ENCODE measurements at places on chromosomes 2 and 18.

GRCh38 chr2:237199577-237199976 lies 113.9 kb downstream of the COPS8 start:
- H3K4me1 ChIP-seq, result no peaks in the 10 kb centered on the region
- H3K27me3 ChIP-seq, result peaks cover 16% of the 10 kb centered on the region
- no peak overlapping the region for H3K27ac ChIP-seq
- peak; percentile 3 for DNase-seq

DNA sequence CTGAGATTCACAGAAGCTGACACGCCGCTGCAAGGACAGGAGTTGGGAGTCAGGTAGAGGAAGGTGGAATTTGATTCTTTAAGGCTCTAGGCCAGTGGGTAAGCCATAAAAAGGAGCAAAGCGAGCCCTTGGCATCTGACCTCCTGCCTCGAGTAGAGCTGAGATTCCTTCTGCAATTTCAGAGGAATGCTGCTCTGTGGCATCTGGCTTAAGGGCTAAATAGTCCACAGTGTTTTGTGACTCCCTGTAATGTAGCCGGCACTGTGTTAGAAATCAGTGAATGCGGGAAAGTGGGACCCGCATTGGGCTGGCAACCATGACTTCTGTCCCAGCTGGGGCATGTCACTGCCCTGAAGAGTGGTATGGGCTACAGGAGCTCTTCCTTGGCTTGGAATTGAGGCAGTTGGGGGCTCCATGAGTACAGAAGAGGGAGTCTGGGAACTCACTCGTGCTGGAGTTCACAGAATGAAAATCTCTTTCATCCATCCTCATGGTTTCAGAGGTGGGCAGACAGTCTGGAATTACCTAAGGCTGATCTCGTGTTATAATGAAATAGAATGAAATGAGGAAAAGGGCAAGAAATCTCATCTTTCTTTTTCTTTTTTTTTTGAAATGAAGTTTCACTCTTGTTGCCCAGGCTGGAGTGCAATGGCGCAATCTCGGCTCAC lies 12.7 kb upstream of the MYCN start:
- H3K4me1 ChIP-seq, result no peaks in the 10 kb centered on the region
- H3K27ac ChIP-seq, result no peak overlapping the region
- H3K27me3 ChIP-seq, result no peaks in the 10 kb centered on the region
- DNase-seq, result no peak
- no peak overlapping the region for H3K4me3 ChIP-seq

GRCh38 chr2:26697425-26697824 lies 4.9 kb downstream of the KCNK3 start:
- no peak overlapping the region for H3K27ac ChIP-seq
- H3K27me3 ChIP-seq, result peaks cover 43% of the 10 kb centered on the region

- no peaks in the 10 kb centered on the region for H3K27me3 ChIP-seq
- no peak overlapping the region for H3K27ac ChIP-seq
- peaks cover 2% of the 10 kb centered on the region for H3K4me1 ChIP-seq
- peaks cover 60% of the 10 kb centered on the region for H3K36me3 ChIP-seq
- no peak for DNase-seq
Measured at GRCh38 chr2:37110306-37111212, 26.2 kb downstream of the GPATCH11 start.

DNA sequence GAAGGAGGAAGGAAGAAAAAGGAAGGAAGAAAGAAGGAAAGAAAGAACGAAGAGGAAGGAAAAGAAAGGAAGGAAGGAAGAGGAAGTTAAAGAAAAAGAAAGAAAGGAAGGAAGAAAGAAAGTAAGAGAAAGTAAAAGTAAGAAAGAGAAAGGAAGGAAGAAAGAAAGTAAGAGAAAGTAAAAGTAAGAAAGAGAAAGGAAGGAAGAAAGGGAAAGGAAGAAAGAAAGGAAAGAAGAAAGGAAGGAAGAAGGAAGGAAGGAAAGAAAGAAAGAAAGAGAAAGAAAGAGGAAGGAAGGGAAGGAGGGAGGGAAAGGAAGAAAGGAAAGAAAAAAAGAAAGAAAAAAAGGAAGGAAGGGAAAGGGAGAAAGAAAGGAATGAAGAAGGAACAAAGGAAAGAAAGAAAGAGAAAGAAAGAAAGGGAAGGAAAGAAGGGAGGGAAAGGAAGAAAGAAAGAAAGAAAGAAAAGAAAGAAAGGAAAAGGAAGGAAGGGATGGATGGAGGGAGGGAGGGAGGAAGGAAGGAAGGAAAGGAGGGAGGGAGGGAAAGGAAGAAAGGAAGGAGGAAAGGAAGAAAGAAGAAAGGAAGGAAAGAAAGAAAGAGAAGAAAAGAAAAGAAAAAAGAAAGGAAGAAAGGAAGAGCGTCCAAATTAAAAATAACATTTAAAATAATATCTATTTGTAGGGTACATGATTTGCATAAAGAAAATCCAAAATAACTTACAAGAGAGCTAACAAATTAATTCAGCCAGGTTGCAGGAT lies 827.9 kb downstream of the TSN start:
- no peaks in the 10 kb centered on the region for H3K4me1 ChIP-seq
- H3K4me3 ChIP-seq, result no peak overlapping the region
- no peak overlapping the region for H3K27ac ChIP-seq
- no peak for DNase-seq
- no peaks in the 10 kb centered on the region for H3K27me3 ChIP-seq
- H3K36me3 ChIP-seq, result no peaks in the 10 kb centered on the region

GRCh38 chr2:232626584-232626983 lies 6.8 kb upstream of the EFHD1 start:
- no peak overlapping the region for H3K27ac ChIP-seq
- no peaks in the 10 kb centered on the region for H3K36me3 ChIP-seq
- H3K27me3 ChIP-seq, result peaks cover 23% of the 10 kb centered on the region
- H3K4me1 ChIP-seq, result peaks cover 5% of the 10 kb centered on the region

GRCh38 chr2:198065322-198065721 lies 260.9 kb downstream of the PLCL1 start:
- H3K4me1 ChIP-seq, result no peaks in the 10 kb centered on the region
- no peak overlapping the region for H3K27ac ChIP-seq
- no peak overlapping the region for H3K4me3 ChIP-seq
- H3K27me3 ChIP-seq, result no peaks in the 10 kb centered on the region
- DNase-seq, result no peak
- no peaks in the 10 kb centered on the region for H3K36me3 ChIP-seq

- no peak overlapping the region for H3K4me3 ChIP-seq
- H3K27me3 ChIP-seq, result no peaks in the 10 kb centered on the region
- no peaks in the 10 kb centered on the region for H3K36me3 ChIP-seq
- H3K4me1 ChIP-seq, result no peaks in the 10 kb centered on the region
- H3K27ac ChIP-seq, result no peak overlapping the region
Measured at GRCh38 chr2:13558368-13558767, 841.6 kb downstream of the TRIB2 start.

GRCh38 chr2:231069379-231070054 lies 12.8 kb downstream of the PSMD1 start:
- no peaks in the 10 kb centered on the region for H3K27me3 ChIP-seq
- H3K4me1 ChIP-seq, result peaks cover 19% of the 10 kb centered on the region
- peaks cover 40% of the 10 kb centered on the region for H3K36me3 ChIP-seq
- no peak for DNase-seq

DNA sequence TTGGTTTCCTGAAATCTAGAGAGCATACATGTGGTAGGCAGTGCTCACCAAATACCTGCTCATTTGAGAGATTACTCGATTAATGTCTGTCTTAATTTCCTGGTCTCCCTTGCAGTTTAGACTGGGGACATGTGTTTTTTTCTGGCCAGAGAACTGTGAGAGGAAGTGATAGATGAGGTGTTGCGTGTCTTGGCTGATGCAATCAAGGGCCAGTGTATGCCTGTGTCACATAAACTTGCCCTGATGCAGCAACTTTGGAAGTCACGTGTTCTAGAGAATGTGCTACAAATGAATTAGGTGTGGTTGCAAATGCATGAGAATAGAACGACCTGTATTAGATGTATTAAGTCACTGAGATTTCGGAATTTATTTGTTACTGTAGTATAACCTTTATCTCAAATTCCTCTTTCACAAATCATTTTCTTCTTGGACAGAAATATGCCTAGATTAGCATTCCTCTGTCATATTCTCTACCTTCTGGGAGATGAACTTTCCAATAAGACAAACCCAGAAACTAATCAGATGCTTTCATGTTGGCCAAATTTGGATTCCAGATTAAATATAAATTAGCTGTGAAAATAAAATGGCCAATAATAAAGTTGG lies 9.9 kb upstream of the IL1A start:
- no peaks in the 10 kb centered on the region for H3K27me3 ChIP-seq
- peaks cover 25% of the 10 kb centered on the region for H3K4me1 ChIP-seq
- H3K27ac ChIP-seq, result peak overlapping the region; percentile 58
- H3K4me3 ChIP-seq, result no peak overlapping the region
- peaks cover 36% of the 10 kb centered on the region for H3K36me3 ChIP-seq

DNA sequence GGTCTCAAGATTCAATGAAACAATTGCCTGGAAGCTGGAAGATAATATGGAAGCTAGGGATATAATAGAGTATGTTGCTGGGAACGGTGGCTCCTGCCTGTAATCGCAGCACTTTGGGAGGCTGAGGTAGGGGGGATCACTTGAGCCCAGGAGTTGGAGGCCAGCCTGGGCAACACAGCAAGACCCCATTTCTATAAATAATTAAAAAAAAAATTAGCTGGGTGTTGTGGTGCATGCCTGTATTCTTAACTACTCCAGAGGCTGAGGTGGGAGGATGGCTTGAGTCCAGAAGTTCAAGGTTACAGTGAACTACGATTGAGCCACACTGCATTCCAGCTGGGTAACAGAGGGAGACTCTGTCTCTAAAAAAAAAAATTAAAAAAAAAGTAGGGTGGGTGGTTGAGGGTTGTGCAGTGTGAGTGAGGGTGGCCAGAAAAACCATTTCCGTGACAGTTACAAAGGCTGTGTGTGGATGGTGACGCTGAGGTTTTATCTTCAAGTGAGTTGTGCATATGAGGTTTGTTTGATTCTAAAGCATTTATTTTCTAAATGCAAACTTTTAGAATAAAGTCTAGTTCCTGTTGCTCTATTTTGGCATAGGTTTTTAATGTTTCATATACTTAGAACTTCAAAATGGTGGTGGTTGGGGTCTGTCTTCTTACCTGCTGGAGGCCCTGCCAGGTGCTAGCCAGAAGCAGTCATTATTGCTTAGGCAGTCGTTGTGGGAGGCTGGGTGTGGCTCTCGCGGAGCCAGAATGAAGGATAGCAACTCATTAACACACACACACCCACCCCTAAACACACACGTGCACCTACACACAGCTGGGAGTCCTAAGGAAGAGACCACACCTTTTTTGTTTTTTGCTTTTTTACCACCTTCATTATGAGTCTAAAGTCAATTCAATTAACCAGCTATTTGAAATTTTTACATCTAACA lies 4.7 kb upstream of the IL1R2 start:
- peaks cover 22% of the 10 kb centered on the region for H3K4me1 ChIP-seq
- no peak overlapping the region for H3K4me3 ChIP-seq
- DNase-seq, result peak; percentile 53
- no peaks in the 10 kb centered on the region for H3K36me3 ChIP-seq
- peak overlapping the region; percentile 69 for H3K27ac ChIP-seq
- peaks cover 24% of the 10 kb centered on the region for H3K27me3 ChIP-seq

GRCh38 chr2:200667413-200667812 lies 81.6 kb downstream of the AOX1 start:
- DNase-seq, result no peak
- H3K27me3 ChIP-seq, result peaks cover 7% of the 10 kb centered on the region
- no peaks in the 10 kb centered on the region for H3K36me3 ChIP-seq
- H3K27ac ChIP-seq, result no peak overlapping the region
- H3K4me3 ChIP-seq, result no peak overlapping the region

- no peaks in the 10 kb centered on the region for H3K27me3 ChIP-seq
- no peak overlapping the region for H3K27ac ChIP-seq
- H3K4me1 ChIP-seq, result peaks cover 52% of the 10 kb centered on the region
Measured at GRCh38 chr2:162007447-162008040, 66.5 kb downstream of the DPP4 start.

DNA sequence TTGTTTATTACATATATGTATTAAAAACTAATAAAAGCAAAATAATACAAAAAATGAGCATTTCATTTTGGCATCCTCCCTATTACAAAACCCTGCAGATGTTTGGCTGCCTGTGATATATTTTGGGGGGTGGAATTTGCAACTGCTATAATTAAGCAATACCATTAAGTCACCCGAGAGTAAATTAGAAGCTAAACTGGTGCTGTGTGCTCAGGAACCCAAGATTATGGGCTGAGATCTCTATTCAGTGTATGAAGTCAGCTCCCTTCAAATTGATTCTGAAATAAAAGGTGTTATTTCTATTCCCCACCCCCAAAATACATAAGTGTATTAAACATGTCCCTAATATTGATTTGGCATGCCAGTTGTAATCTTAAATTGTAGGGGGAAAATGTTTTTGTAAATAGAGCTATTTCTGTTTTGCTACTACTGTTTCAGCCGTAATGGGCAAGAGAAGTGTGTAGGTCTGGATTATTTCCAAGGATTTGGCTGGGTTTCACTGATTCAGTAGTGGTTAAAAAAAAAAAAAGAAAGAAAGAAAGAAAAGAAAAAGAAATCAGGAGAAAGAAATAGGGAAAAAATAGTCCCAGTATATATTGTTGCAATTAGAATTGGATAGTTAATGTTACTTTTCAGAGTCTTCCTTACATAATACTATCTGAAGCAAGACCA lies 110.9 kb downstream of the SS18 start:
- peaks cover 3% of the 10 kb centered on the region for H3K27me3 ChIP-seq
- no peaks in the 10 kb centered on the region for H3K36me3 ChIP-seq
- peaks cover 18% of the 10 kb centered on the region for H3K4me1 ChIP-seq

GRCh38 chr2:209425471-209426071 lies 1.7 kb downstream of the MAP2 start:
- H3K36me3 ChIP-seq, result no peaks in the 10 kb centered on the region
- peaks cover 10% of the 10 kb centered on the region for H3K4me1 ChIP-seq
- H3K27ac ChIP-seq, result no peak overlapping the region

- H3K36me3 ChIP-seq, result no peaks in the 10 kb centered on the region
- H3K4me3 ChIP-seq, result no peak overlapping the region
- no peak for DNase-seq
- no peak overlapping the region for H3K27ac ChIP-seq
- peaks cover 4% of the 10 kb centered on the region for H3K27me3 ChIP-seq
Measured at GRCh38 chr2:130894326-130894942, 57.7 kb downstream of the ARHGEF4 start.

DNA sequence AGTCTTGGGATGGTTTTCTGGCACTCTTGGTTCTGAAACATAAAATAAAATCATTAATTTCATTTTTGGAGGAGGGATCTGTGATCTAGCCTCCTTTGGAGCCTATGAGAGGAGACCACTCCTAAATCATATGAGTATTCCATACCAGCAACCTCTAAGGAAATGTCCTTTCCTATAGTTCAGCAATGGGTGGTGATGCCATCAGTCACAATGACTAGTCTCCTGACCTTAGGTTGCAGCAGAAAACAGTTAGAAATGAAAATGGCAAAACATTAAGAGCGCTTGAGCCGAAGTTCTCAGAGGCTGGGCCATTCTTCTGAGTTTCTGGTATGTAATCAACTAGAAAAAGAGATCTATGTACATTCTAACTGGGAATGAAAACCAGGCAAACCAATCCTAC lies 56.5 kb downstream of the TMEM247 start:
- no peak for DNase-seq
- no peak overlapping the region for H3K4me3 ChIP-seq
- peaks cover 14% of the 10 kb centered on the region for H3K36me3 ChIP-seq
- H3K27me3 ChIP-seq, result no peaks in the 10 kb centered on the region

GRCh38 chr18:75157851-75158250 lies 51.1 kb downstream of the PTGR3 start:
- DNase-seq, result no peak
- H3K4me3 ChIP-seq, result no peak overlapping the region
- peaks cover 8% of the 10 kb centered on the region for H3K4me1 ChIP-seq
- no peaks in the 10 kb centered on the region for H3K36me3 ChIP-seq
- H3K27ac ChIP-seq, result no peak overlapping the region

- no peak overlapping the region for H3K27ac ChIP-seq
- no peaks in the 10 kb centered on the region for H3K4me1 ChIP-seq
- no peaks in the 10 kb centered on the region for H3K36me3 ChIP-seq
- no peaks in the 10 kb centered on the region for H3K27me3 ChIP-seq
- DNase-seq, result no peak
- no peak overlapping the region for H3K4me3 ChIP-seq
Measured at GRCh38 chr2:60260639-60261296, 292.7 kb downstream of the BCL11A start.

Measured in activated CD8-positive, alpha-beta memory T cell treated with anti-CD3 and anti-CD28 coated beads, Interleukin-2, amount 10 ng/mL, durations not matched to agents 7 days and 5 days (primary cell).